ENCODE measurements at places on chromosomes 5 and 9.

GRCh38 chr9:88587885-88588649, 53.1 kb downstream of the NXNL2 start:
- DNase-seq: no peak

GRCh38 chr5:107950776-107951175, 280.0 kb upstream of the EFNA5 start:
- no peak for DNase-seq

DNA sequence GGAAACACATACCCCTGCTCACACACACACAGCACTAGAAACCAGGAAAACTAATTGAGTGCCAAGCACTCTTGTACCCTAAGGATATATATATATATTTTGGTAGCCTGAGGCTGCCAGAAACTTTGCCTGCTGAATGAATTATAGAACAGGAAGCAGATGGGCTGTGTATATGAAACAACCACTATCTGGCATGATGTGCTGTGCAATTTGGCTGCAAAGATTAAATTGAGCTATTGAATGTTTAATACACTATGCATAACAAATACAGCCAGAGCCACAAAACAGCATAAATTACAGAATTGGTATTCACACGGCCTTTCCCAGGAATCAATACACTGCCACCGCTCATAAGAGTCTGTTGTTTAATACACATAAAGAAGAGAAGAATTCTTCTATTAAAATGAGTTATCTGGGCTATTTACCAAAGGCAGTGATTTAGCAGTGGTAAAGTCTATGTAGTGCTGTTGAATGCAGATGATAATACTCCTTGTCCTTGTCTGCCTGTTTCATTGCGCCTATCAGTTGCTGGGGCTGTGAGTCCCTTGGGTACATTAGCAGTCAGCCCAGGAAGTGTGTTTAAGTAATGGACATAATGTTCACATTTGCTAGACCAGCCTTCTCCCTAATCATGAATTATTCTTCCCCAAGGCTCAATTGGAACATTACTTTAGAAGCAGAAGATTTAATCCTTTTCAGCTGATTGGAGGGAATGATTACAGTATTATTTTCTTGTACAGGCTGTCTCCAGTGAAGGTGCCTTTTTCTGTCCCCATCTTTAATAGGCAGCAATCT, 294.3 kb downstream of the TLE1 start:
- DNase-seq: no peak

DNA sequence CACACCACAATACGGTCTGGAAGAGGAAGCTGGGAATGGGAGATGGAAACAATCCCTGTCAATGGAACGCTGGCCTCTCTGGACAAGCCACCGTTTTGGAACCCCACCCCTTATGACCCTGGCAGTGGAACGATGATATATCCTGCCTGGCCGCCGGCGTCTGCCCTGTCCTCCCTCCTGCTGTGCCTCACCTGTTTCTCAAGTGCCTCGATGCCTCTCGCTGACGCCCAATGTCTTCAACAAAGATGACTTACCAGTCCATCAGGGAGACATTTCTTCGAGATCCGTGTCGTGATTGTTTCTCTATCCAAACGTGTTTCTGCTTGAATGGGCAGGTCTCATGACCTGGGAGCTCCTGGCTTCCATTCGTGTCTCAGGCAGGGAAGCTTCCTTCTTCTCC, 476.5 kb downstream of the SPATA31A7 start:
- DNase-seq: no peak

GRCh38 chr5:56422076-56422762, 189.1 kb upstream of the ANKRD55 start:
- DNase-seq: no peak

DNA sequence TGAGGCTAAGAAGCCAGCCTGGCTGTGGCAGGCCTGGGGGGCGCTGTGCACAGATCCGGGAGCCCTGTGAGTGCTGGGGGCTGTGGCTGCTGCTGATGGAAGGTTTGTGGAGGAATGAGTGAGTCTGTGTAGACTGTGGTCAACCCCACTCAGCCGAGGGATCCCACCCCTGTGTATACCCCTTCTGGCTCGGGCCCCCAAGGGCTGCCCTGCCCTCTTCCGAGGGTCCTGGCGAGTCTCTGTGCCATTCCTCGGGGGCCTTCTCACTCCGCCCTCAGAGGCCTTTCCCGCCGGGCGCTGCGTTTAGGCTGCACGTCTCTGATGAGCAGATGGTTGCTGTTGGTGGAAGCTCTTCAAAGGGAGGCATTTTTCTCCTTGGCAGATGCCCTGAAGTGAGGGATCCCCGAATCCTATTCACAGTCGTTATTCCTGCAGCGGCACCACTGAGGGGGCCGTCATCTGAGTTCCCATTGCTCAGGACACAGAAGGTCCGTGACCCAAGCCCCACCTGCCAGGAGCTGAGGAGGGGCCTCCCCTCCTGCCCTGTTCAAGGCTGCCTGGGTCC, 94.1 kb downstream of the RXRA start:
- DNase-seq: no peak

DNA sequence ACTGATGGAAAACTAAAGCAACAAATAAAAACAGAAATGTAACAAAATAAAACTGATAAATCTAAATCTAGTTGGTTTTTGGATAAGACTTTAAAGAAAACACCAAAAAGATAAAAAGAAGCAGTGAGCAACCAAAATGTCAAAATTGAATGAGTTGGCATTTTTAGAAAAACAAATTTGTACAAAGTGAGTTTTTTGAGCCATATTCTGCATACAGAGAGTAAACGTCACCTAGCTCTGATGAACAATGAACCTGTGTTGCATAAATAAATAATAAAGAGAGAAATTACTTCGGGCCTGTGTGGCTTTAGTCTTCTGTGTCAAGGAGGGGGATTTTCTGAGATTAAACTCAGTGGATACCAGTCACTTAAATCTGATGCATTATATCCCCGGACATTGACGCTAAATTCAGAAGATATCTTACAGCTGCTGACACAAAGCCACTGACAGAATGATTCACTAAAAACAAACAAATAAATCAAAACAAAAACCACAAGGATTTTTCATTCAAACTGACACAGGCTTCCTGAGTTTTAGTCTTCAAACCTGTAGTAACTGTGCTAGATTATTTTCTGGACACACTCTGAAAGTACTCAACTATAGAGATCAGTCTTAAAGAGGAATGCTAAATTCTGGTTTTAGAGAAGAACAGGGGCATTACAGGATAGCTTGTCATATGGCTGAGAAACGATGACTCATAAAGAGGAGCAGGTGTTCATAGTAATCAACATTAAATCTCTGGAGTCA, 403.5 kb upstream of the ST8SIA4 start:
- no peak for DNase-seq

GRCh38 chr5:169219351-169219750, 81.6 kb downstream of the SLIT3 start:
- no peak for DNase-seq

- no peak for DNase-seq
Measured at GRCh38 chr5:155562158-155562557, 548.6 kb downstream of the KIF4B start.

DNA sequence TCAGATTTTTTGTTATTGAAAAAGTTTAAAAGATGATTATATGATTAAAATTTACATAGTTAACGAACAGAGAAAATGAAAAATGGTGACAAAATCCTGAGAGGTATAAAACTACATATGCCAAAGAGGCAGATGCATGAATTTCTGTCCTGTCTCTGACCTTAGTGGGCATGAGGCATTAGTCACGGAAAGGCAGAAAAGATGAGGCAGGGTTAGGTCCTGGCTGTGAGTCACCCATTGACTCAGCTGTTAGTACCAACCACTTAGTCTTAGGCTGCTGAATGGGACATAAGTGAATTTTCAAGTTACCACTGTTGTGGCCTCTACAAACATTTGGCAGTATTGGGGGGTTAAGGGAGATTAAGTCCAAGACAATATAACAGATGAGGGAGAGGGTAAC, 33.1 kb downstream of the RASA1 start:
- no peak for DNase-seq

GRCh38 chr5:169695919-169696490, 58.9 kb downstream of the DOCK2 start:
- no peak for DNase-seq

- no peak for DNase-seq
Measured at GRCh38 chr5:71922584-71923106, 184.6 kb upstream of the MAP1B start.

- DNase-seq: no peak
Measured at GRCh38 chr9:129002992-129003391, 25.1 kb downstream of the SH3GLB2 start.

DNA sequence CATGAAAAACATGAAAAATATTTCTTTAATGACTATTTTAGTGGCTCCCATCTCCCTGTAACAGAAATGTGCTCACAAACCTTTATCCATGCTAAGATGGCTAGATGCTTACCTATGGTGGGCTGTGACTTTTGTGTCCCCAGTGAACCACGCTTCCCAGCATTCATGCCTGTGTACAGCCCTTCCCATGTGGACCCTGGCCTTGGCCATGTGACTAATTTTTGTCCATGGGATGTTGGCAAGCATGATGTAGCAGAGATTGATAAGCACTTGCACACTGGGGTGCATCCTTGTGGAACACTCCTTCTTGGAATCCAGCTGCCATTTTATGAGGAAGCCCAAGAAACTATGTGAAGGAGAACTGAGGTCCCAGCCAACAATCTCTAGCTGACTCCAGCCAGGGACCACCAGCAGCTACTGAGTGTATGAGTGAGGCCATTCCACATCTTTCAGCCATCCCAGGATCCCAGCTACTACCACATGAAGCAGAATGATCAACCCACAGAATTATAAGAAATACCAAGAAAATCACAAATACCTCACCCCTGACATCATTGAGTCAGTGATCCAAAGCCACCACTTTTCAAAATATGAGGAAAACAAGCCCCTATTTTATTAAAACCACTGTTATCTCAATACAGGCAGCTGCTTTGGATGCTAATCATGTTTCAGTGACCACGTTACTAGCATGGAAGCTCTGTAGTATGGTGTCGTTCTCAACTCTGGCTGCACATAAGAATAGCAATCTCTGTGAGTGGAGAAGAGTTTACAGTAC, 16.1 kb upstream of the RAI14 start:
- DNase-seq: no peak

- DNase-seq: no peak
Measured at GRCh38 chr9:27280860-27281259, 16.1 kb downstream of the EQTN start.

- no peak for DNase-seq
Measured at GRCh38 chr9:18457510-18457909, 16.4 kb upstream of the ADAMTSL1 start.

- no peak for DNase-seq
Measured at GRCh38 chr5:151018846-151019245, 1.5 kb upstream of the GPX3 start.

GRCh38 chr5:19531374-19531952, 456.5 kb downstream of the CDH18 start:
- DNase-seq: no peak

- no peak for DNase-seq
Measured at GRCh38 chr5:14168144-14168792, 25.1 kb downstream of the TRIO start.

DNA sequence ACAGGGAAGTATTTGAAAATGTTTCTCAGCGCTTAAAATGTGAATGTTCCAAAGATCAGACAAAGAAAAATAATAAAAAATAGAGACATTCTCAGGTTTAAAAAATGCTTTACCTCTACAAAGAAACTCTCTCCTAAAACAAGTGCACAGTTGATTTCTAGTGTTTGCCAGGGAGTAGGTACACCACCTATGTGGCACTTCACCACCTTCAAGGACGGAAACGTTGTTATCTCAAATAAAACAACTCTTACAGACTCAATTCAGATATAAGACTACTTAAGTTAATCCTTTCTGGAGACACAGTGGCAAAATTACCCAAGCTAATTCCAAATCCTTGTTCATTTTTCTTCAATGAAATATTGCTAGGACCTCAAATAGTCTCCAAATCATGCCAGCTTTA, 286.4 kb upstream of the ISL1 start:
- no peak for DNase-seq

DNA sequence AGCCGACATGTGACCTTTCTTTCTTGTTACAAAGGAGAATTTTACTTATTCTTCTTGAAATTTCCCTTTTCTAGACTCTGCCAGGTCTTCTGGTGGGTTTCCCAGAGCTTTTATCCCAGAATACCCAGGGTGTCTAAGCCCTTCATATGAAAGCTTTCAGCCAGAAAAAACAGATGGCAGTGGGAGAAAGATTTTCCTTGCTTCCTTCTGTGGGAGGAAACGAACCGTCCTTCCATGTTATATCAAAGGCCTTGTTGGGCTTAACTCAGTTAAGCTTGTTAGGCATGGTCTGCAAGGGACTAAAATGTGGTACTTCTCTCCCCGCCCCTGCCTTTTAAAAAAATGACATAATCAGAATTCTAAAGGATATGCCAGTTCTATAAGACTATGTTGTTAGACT, 47.5 kb downstream of the SPATA31D1 start:
- DNase-seq: no peak

- DNase-seq: no peak
Measured at GRCh38 chr5:98594098-98594497, 179.4 kb upstream of the RGMB start.

DNA sequence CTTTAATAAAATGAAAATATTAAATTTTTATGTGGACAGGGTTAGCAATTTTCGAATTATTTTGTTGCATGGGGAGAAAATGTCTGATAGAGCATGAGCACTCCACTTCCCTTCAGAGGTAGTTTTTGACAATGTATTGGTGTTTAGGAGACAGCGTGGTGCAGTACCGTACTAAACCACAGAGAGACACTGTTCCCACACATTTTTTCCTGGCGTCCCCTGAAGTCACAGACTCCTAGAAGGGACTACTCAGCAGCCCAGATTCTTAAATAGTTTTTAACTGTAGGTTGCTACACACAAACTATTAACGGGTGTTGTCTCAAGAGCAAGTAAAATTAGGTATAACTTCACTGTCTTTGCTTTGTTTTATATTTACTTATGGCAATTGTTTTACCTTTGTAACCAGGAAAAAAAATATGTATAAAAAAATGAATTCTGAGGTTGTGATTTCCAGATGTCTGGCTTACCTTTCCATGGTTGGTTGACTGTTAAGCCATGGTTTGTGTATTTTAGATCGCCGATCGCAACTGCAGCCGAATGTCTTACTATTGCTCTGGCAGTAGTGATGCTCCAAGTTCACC, 171.2 kb downstream of the DOCK8 start:
- DNase-seq: no peak

- no peak for DNase-seq
Measured at GRCh38 chr5:139383993-139384590, 995 bp upstream of the SLC23A1 start.

- peak; percentile 19 for DNase-seq
Measured at GRCh38 chr9:5630081-5630507, 1.2 kb downstream of the RIC1 start.

- no peak for DNase-seq
Measured at GRCh38 chr5:113271015-113271414, 163.8 kb downstream of the TSSK1B start.

- DNase-seq: peak; percentile 76
Measured at GRCh38 chr5:14264605-14265316, 121.6 kb downstream of the TRIO start.

DNA sequence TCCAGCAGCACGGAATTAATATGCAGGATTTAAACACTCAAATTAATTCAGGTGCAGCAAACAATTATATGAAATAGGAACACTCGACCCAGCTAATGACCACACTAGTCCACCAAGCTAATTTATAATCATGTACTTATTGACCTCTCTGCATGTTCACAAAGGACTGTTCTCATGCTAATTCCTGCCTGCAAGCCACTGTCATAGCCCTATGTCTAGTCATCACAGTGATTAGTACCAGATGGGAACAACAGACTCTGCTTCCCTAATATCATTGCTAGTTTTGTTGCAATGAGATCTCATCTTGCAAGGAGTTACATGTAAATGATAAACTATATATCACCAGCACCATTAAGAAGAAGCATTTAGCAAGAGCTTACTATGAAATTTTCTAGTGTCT, 553.0 kb upstream of the GRAMD2B start:
- no peak for DNase-seq
